ENCODE measurements at places on chromosomes 13 and 19.

DNA sequence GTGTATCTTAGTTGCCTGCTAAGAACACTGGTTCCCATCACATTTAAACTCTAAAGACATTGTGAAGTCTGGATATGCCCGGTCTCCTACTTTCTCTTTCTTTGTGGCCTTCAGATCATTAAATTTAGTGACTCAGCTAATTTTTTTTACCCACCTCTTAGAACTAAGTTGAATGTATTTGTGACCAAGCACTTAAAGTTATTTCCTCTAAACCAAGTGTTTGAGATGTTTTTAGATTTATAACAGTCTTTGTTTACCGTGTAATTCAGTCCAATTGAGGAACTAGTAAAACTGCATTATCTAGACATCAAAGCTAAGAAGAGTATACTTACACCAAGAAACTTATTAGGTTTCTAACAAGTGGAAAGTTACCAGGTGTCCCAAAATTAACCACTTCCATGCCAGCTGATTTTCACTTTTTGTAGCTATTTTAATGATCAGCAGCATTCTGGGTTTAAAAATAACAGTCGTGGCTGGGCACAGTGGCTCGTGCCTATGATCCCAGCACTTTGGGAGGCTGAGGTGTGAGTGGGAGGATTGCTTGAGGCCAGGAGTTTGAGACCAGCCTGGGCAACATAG lies 53.1 kb downstream of the ARHGAP35 start:
- no peak for DNase-seq

DNA sequence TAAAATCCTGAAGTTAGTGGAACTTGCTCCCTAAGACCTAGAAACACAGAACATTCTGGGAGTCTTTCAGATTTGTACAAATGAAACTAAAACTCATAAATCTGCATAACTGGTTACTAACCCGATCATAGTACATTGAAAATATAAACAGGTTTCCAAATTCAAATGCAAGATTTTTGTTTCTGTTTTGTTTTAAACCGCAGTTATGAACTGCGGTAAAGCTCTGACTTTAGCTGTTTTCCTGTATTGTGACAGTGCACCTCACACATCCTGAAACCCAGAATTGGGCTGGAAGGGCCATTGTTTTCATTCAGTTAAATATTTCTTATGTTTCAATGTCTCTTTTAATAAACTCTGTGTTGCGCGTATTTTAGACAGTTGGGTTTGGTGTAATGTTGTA lies 204.7 kb downstream of the SHISA2 start:
- DNase-seq: no peak

- DNase-seq: no peak
Observed at GRCh38 chr13:96768524-96768923, 225.8 kb downstream of the OXGR1 start.

- no peak for DNase-seq
Observed at GRCh38 chr19:5914946-5915781, 1.1 kb downstream of the CAPS start.

DNA sequence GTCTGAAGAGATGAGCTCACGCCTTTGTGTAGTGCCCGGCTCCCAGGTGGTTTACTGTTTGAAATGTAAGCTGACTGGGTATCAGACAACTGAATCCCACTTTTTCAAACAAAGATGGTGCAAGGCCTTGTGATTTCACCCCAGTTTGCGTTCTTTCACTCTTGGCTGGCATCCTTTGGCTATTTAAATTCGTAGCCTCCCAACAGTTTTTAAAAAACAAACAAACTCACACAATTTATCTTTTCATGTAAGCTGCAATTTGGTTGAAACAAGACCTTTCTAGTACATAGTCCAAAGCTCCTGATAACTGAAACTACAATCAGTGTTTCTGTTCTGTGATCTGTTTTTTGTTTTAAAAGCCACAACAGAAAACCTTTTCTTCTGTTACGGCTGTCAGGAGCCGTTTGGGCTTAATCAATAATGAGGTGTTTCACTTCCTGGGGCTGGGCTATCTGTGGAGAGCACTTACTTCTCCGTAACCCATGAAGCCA lies 65.1 kb upstream of the NPAS1 start:
- DNase-seq: no peak

DNA sequence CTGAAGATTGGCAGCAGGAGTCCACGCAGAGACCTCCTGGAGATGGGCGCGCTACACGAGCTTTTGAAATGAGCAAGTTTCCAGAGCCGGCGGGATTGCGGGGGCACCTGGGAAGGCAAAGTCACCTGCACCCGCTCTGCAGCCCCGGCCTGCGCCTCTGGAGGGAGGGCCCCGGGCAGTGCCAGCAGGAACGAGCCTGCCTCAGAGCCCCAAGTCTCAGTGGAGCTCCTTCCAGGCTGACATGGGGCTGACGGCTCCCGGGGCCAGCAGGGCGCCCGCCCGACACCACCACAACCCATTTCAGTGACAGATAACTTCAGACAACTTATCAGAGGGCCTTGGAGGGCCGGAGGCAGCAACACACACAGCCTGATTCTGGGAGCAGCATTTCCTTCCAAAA lies 45.0 kb downstream of the RASA3 start:
- DNase-seq: no peak

GRCh38 chr19:1250437-1251260 lies 2.3 kb downstream of the MIDN start:
- DNase-seq: peak; percentile 62

DNA sequence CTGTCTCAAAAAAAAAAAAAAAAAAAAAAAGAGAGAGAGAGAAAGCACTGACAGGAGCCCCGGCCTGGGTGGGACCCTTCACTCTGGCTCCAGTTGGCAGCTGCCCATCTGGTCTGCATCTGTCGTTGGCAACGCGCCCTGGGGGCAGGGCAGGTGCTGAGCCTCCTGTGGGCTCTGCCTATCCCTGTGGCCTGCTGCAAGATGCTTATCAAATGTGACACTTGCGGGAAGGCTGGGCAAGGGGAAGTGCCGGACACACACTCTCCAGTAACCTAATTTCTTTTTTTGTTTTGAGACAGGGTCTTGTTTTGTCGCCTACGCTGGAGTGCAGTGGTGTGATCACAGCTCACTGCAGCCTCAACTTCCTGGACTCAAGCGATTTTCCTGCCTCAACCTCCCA lies 10.7 kb upstream of the KPTN start:
- DNase-seq: peak; percentile 88
